ENCODE measurements at places on chromosomes 3 and 15.

DNA sequence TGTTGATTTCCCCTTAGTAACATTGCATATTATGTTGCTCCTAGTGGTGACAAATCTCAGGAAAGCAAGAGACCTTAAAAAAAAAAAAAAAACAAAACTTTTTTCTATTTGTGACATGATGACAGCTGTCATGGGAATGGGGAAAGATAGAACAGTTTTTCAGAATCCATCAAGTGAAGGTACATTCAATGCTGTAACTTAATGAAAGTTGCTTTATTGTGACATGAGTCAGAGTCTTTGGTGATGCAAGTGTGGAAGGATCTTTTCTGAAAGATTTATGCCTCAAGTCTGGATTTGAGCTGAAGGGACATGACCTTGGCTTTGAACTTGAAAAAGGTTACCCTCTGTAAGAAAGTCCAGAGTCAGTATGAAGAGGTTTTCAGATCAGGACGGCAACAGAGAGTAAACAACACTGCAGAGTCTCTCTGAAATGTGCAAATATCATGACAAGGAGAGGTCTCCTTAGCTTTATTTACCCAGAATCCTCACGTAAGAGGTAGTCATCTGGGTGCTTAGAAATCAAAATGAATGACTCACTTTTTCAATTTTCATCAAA, 424.7 kb downstream of the CNTN4 start:
- DNase-seq = no peak

- DNase-seq = no peak
Observed at GRCh38 chr3:124296406-124296805, 304.5 kb upstream of the ROPN1 start.

DNA sequence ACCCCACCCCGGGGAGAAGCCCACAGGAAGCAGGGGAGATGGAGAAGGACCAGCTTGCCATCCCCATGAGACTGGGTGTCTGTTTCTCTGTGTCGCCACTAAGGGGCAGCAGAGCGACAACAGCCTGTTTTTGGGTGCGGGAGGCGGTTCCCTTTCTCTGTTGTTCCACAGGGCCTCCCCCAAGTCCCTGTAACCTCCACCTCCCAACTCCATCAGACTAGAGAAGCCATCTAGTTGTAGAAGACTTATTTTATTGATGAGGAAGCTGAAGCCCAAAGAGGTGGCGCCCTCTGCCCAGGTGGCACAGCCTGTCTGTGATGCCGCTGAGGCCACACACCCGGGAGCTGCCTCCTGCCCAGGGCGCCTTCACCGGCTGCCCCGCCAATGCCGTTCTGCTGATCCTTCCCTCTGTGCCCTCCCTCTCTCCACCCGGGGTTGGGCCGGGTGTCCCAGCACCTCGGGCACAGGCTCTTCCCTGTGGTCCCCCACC, 3.9 kb upstream of the CCDC9B start:
- DNase-seq = peak; percentile 75

GRCh38 chr3:78726545-78726944, 1041.3 kb downstream of the ROBO1 start:
- DNase-seq = no peak

DNA sequence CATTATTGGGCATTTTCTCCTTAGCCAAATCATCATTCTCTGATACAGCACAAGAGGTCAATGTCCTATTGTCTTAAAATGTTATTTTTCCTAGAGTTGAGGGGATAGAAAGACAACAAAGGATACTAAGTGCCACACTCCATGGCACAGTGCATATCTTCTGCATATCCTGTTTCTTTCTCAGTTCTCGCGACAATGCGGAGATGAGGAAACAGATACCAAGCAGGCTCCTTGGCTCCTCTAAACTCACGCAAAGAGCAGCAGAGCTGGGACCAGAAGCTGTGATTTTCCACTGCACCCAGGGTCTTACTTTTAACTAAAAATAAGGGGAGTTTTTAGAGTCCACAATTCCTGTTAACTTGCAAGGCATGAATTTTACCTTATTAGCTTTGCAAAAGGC, 10.5 kb upstream of the VGLL4 start:
- no peak for DNase-seq

GRCh38 chr3:56962206-56962605, 98.3 kb upstream of the SPATA12 start:
- no peak for DNase-seq

Data from fibroblast of skin of scalp (primary cell).